Gastroesophageal sphincter (tissue), 4 donors: ENCODE measurements at places on chromosomes 13 and 19. TPM values are rescaled to one million over a fixed set of nuclear protein-coding genes. Genes with fewer than 3 reads are reported as not detected.

GRCh38 chr19:7442423-7442822 lies 46.4 kb downstream of the PEX11G start:
- no peak for ATAC-seq

Gene ELSPBP1
- not detected for total RNA-seq

Gene CGB8
- total RNA-seq, result not detected

Gene ZSCAN4
- not detected for total RNA-seq

DNA sequence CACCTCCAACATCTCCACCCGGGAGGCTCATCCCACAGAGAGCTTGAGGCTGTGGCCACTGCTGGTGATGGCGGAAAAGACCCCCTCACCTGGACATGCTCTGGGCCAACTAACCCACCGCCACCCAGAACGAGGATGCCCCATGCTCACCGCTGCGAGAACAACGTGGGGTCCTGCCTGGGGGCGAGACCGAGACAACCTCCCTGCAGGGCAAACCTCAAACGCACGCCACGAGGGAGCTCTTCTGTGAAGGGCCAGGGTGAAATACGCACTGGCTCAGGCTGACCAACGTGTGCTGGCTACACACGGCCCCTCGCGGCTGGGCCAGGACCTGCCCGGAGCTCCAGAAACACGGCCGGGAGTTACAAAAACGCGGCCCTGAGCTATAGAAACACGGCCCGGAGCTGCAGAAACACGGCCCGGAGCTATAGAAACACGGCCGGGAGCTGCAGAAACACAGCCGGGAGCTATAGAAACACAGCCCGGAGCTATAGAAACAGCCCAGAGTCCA lies 19.0 kb upstream of the PLPP2 start:
- ATAC-seq, result peak; percentile 36

GRCh38 chr19:8004723-8005513 lies 523 bp downstream of the ELAVL1 start:
- peak; percentile 64 for ATAC-seq

- ATAC-seq, result peak; percentile 43
These were observed 11.0 kb downstream of the IFNL1 start for GRCh38 chr19:39307046-39307821.

DNA sequence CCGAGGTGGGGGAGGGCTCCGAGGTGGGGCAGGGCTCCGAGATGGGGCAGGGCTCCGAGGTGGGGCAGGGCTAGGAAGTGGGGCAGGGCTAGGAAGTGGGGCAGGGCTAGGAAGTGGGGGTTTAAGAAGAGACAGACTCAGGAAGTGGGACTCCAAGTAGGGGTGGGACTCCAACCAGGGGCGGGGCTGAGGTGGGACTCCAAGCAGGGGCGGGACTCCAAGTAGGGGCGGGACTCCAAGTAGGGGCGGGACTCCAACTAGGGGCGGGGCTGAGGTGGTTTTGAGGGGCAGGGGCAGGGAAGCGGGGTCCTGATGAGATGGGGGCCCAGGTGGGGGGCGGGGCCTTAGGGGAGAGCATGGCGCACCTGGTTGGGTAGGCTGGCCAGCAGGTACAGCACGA lies 13.6 kb downstream of the CFD start:
- no peak for ATAC-seq

DNA sequence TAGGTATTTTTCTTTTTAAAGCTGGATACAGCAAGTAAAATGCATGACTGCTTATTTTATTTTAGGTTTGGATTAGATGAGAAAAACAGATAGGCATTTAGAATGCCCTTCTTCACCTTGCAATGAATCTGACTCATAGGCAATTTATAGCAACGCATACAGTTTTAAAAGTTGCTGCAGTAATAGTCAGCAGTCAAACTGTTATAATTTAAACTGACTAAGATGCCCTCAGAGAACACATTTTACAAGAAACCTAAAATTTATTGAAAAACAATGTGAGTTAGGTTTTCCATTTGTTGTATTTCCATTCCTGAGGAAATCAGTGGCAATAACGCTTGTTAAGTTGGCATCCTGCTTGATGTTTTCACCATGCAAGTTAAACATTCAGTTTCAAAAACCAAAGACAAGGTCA lies 1128.2 kb upstream of the PCDH9 start:
- ATAC-seq, result no peak

Gene ATXN8OS
- total RNA-seq, result not detected

DNA sequence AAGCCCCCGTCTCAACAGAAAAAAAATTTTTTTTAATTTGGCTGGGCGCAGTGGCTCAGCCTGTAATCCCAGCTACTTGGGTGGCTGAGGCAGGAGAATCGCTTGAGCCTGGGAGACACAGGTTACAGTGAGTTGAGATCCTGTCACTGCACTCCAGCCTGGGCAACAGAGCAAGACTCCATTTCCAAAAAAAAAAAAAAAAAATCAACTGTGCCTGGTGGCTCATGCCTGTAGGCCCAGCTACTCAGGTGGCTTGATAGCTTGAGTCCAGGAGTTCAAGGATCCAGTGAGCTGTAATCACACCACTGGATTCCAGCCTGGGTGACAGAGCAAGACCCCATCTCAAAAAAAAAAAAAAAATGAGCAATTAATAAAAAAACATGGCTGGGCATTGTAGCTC lies 1.3 kb upstream of the DOHH start:
- no peak for ATAC-seq

- ATAC-seq, result no peak
These were observed 23.3 kb downstream of the RFX1 start for GRCh38 chr19:13982773-13983172.

Gene MVB12A
- total RNA-seq, result 44.7 TPM

Gene NLRP8
- not detected for total RNA-seq

DNA sequence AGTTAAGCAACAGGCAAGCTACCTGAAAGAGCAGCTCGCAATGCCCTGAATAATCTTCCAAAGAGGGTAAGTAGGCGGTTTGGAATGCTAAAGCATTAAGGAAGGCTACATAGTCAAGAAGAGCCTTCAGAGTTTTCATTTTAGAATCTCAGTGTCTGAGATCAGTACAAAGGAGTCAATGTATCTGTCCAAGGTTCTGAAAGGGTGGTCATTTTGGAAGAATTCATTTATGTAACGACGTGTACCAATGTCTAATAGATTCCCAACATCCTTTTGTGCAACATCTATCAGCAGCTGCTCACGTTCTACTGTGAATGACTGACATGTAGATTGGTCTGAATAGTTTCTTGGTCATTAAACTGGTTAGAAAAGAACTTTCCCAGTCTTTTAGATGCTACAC lies 15.2 kb downstream of the ZNF665 start:
- no peak for ATAC-seq

Gene SLITRK6
- 2.4 TPM for total RNA-seq

DNA sequence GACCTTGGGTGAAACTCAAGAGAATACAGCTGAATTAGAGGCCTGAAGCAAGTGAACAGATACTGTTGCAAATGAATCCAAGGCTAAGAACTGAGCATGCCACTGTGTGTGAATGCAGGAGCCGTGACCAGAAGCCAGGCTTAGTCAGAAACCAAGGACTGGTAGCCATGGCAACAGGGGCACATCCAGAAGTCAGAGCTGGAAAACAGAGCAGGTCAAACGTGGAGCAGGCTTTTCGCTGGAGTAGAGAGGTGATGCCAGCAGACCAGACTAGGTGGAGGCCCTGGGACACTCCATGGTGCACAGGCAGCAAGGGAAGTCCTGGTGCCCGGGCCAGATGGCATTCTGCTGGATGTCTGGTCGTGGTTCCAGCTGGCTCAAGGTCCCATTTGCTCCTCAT lies 564.1 kb downstream of the PCDH9 start:
- no peak for ATAC-seq

GRCh38 chr13:23723471-23723870 lies 153.3 kb downstream of the TNFRSF19 start:
- no peak for ATAC-seq

Gene OR7A5
- total RNA-seq, result not detected

Gene CAPNS1
- total RNA-seq, result 194 TPM

DNA sequence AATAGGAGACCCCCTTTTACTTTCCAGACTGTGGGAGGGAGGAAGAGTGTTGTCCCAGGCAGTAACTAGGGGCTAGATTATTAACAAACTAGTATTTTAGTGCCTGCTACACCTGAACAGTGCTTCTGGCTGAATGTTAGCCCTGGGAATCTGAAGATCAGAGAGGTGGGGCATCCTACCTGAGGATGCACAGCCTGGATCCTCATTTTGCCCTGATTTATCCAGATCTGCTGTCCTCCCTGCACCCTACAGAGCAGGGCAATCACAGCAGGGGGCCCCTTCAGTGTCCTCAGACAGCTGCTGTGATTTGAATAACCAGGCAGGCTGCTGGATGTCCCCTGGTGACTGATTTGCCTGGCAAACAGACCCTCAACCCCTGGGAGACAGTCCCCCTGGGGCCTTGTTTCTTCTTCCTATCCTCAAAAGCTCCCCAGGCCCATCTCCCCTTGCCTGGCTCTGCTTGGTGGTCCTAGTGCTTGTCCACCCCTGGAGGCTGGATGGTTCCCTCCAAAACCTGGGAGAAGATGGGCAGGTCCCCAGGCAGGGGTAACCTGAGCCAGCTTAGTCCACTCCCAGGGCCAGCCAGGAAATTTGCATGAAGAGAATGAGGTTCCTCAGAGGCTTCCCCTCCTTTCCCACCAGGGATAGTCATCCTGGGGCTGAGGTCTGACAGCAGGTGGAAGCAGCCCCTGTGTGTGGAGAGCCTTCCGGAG lies at the start of gene OVOL3:
Gene OVOL3 (plus strand): TSS at position 657 of the 713 bp plus-strand sequence. CDS start 60 bp downstream, outside the sequence.
- ATAC-seq, result no peak

Gene ZNF790
- 15.7 TPM for total RNA-seq

GRCh38 chr13:45630791-45631190 lies 15.3 kb upstream of the ERICH6B start:
- no peak for ATAC-seq

Gene MUC16
- not detected for total RNA-seq

DNA sequence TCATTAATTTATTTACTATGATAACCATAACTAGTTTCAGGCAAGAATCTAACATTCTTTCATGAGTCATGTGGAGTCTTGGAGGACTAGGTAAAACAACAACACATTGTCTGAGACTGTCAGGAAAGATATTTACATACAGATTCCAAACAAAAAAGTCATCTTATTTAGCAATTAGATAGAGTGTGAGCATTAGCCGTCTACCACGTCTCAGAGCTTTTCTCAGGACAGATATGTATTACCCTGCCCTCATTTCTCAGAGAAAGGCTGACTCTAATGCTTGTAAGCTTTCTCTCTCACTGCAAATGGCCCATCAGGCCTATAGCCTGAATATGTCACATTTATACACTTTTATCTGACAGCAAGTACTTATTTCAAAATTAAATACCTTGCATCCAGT lies 312.1 kb upstream of the PCDH20 start:
- ATAC-seq, result no peak

Gene ZNF560
- not detected for total RNA-seq

DNA sequence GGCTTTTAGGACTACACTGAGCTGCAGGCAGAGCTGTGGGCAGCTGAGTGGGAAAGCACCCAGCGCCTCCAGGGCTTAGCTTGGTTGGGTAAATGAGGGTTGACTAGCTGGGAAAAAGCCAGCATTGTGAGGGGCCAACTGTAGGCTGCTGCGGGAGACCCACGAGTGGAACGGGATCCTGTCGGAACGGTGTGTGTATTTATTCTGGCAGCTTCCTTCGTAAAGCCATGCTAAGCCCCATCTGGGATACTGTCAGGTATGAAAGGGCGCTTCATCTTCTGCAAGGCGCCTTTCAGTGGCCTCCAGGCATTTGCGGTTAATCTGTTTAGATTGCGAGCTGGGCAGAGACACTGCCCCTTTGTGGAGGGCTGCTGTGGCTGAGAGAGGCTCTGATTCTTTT lies 39.5 kb upstream of the CNMD start:
- no peak for ATAC-seq

DNA sequence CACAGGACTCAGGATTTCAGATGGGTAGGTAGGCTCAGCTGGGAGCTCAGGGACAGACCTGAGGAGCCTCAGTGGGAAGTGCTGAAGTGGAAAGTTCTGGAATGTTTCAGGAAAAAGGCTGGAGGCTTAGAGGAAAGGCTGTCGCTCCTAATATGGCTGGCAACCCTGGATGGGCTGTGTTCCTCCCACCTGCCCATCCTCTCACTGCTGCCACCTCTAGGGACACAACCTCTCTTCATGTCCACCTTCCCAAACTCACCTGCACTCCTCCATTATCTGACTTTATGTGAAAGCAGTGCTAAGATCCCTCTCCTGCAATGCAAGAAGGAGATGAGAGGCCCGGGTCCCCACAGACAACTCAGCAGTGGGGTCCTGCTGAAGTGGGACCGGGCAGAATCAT lies 5.8 kb upstream of the CEACAM21 start:
- ATAC-seq, result no peak

GRCh38 chr19:31174948-31175347 lies 174.3 kb downstream of the TSHZ3 start:
- ATAC-seq, result no peak

Gene FAM216B
- total RNA-seq, result not detected

DNA sequence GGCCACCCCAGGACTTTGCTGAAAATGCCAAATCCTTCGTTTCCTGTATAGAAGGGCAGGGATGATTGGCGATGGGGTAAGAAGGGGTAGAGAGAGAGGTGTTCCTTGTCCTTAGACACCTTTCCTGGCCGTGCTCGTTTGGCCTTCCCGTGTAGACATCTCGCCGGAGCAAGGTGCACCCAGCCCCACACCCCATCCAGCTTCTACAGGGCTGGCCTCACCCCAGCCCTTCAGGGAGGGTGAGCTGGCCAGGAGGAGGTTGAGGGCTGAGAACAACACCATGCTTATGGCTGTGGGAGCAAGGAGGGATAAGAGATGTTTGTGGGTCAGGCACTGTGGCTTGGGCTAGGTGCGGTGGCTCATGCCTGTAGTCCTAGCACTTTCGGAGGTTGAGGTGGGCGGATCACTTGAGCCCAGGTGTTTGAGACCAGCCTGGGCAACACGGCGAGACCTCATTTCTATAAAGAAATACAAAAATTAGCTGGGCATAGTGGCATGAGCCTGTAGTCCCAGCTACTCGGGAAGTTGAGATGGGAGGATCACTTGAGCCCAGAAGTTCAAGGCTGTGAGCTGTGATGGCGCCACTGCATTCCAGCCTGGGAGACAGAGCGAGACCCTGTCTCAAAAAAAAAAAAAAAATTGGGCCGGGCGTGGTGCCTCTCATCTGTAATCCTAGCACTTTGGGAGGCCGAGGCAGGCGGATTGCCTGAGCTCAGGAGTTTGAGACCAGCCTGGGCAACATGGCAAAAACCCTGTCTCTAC lies 15.5 kb downstream of the SMARCA4 start:
- ATAC-seq, result peak; percentile 42
